ENCODE measurements at places on chromosomes 3 and 15.

GRCh38 chr3:97927704-97928103 is 44.5 kb downstream of the RIOX2 start:
- no peak for DNase-seq

- no peak for DNase-seq
These were observed 336.8 kb upstream of the MCTP2 start for GRCh38 chr15:93894438-93895036.

DNA sequence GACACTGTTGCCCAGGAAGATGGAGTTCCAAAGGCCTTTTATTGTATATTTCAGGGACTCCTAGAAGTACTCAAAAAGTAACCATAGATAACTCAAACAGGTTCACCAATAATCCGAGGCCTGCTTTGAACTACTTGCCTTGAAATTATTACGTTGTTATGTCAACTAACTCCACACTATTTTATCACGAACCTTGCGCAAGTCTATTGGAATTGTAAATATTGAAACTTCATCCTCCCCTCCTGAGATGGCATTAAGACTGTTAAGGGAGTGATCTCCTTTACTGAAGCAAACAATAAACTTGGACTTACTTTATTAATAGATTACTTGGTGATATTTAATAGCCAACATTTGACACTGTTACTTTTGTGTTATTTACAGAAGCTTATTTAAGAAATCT is 199.6 kb upstream of the GADL1 start:
- DNase-seq = no peak

DNA sequence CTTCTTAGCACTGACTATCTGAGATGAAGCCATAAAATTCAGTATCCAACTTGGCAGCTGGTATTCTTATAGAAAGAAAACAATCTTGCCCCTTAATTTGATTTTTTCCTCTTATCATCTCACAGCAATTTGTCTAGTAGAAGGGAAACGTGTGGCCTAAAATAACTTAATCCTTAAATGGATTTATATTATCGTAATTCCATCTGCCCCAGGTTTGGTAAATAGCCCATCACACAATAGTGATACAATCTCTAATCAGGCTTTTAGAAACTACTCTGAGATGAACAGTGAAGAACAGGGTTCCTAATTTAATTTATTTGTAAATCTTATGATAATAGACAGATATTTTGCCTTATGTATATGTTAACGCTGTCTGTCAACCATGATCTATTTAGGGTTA is 24.8 kb downstream of the PEX5L start:
- DNase-seq = no peak

GRCh38 chr3:10391391-10391790 is 70.5 kb upstream of the SEC13 start:
- DNase-seq = no peak

GRCh38 chr3:56904552-56905215 is 102.9 kb upstream of the ARHGEF3 start:
- DNase-seq = no peak

DNA sequence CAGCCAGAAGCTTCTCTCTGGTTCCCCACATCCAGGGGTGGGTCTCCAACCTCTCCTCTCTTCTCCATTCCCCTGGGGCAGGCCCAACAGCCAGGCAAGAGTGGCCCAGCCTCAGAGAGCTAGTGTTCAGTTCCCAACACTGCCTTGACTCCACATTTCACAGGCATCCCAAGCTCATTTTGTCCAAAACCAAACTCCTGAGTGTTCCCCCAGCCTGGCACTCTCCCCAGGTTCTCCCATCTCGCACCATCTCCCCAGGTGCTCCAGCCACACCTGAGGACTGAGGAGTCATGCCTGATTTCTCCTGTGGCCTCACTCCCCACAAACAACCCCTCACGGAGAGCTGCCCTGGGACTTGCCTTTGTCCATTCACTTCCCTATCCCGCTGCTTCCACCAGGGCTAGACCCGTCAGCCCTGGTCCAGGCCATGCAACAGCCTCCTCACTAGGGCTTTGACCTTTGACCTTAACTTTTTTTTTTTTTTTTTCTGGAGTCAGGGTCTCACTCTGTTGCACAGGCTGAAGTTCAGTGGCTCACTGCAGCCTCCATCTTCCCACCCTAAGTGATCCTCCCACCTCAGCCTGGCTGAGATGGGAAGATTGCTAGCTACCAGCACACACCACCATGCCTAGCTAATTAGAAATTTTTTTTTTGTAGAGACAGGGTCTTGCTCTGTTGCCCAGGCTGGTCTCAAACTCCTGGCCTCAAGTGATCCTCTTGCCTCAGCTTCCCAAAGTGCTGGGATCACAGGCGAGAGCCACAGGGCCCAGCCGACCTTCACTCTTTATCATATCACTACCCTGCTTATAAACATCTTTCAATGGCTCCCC is 3.9 kb upstream of the CSK start:
- no peak for DNase-seq

DNA sequence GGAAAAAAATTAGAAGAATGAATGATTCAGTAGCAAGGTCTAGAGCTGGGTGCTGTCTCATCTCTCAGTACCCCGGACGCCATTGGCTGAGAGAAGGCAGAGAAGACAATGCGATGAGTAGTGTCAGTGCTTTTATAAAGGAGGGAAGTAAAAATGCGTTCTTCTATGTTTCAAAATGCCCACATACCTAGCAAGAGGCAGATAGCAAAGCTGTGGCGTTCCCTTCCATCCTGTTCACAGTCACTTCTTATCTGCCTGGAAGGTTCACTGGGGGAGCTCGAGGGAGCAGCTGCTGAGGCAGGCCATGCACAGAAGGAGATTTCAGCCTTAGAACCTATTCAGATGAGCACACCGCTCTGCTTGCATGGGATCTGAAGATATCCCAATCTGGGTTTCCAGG is 234.0 kb downstream of the RPLP1 start:
- DNase-seq = no peak

Data from activated gamma-delta T cell treated with Interleukin-2 at 50 U/mL for 16 hours (primary cell).